ENCODE measurements at places on chromosomes 3 and 15.

DNA sequence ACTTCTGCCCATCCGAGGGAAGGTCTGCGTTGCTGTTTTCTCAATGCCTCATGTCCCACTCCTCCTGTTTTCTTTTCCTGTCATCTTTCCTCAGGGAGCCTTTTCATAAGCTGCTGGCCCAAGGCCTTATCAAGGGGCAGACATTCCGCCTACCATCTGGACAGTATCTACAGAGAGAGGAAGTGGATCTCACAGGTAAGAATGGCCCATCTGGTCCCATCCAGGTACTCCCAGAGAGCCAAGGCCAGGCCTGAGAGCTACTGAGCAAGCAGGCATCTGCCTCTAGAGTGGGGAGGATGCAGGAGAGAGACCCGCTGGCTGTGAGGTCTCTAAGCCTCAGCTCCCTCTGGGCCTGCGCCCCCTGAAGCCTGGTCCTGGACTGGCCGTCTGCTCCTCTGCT, 81.5 kb upstream of the LIMD1 start:
- DNase-seq, result no peak

DNA sequence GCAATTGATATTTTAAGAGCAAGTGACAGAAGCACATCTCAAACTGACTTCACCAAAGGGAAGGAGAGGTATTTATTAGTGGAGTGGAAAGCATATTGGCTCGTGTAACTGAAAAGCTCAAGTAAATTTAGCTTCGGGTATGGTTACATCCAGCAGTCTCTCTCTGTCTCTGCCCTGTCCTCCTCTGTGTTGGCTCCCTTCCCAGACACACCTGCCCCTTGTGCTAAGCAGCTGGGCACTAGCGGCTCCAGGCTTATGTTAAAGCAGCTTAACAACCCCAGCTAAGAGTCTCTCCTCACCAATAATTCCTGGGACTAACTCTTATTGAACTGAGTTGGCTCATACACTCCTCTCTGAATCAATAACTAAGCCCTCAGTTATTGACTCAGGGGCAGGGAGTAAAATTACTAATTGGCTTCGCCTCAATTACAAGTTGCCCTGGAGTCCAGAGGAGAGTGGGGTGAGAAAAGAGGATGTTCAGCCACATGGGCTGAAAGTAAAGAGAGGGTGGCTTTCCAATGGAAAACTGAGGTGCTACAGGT, 12.8 kb upstream of the SH3BP5 start:
- DNase-seq, result no peak

GRCh38 chr3:133469140-133469731, 69.4 kb downstream of the BFSP2 start:
- no peak for DNase-seq

GRCh38 chr15:98734466-98735199, 86.3 kb downstream of the IGF1R start:
- no peak for DNase-seq

DNA sequence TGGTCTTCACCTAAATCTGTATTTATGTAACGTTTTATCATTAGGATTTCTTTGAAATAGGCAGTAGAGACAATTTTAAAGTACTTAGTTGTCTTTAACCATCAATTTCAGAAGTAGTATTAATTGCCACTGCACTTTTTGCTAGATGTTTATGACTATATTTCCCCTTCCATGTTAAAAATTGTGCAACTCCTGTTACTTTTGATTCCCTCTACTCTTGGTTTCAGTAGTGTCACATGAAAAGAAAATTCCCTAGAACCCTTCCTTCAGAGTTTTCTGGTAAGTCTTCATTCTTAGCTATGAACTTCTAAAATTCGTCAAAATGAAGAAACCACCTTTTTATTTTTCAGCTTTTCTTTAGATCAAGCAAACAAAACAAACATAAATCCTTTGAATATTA, 7.1 kb downstream of the PIAS1 start:
- no peak for DNase-seq

DNA sequence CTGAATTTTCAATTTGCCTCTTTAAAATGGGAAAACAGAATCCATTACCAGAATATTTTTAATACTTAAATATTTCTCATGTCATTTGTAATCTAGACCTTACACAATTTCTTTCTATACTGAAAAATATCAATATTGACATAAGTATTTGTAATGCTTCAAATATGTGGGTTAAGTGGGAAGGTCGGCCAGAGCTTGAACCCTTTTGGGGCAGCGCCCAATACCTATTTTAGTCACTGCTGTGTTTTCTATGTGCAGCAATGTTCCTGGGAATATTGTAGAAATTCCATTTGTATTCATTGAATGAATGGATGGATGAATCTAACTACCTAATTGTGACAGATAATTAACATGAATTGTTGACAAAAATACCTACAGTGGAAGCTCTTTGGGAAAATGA, 459.7 kb upstream of the ZNF717 start:
- DNase-seq, result no peak

DNA sequence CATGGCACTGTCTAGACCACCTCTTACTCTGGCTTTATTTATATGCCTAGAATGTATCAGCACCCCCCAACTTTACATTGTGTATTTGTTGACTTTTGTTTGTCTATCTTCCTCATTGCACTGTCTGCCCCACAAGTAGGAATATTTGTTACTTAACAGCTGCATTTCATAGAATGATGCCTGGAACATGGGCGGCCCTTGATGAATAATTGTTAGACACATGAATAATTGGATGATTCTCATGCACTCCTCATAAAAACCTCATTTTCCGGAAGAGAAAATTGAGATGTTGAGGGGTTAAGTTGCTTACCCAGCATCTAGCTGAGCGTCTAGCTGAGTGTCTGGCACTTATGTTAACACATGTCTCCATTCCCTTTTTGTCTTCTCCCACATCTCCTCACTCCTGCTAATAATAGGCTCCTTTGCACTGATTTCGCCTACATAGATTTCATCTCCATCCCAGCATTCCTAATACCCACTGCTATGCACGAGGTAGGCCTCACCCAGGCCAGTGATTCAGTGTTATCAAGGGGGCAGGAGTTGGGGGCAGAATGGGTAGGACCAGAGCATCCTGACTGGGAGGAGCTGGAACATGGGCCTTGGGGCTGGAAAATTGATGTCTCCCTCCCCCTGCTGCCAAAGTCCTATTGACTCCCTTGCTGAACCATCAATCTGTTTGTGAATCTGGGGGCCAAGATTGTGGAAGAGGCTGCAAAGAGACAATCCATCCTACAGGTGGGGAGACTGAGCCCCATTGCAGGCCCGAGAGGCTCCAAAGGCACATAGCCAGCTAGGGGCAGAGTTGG, 7.8 kb upstream of the WNT7A start:
- no peak for DNase-seq

- DNase-seq, result no peak
These were observed 10.1 kb downstream of the UACA start for GRCh38 chr15:70753101-70753829.

DNA sequence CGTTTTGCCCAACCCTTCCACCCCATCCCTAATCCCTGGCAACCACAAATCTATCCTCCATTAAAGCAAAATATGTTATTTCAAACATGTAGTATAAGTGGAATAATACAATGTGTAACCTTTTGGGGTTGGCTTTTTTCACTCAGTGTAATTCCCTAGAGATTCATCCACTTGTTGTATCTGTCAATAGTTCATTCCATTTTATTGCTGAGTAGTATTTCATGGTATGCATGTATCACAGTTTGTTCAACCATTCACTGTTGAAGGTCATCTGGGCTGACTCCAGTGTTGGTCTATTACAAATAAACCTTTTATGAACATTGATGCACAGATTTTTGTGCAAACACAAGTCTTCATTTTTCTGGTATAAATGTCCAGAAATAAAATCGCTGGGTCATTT, 38.8 kb downstream of the BSN start:
- DNase-seq, result peak; percentile 24

- DNase-seq, result peak; percentile 96
These were observed 2.6 kb upstream of the PLOD2 start for GRCh38 chr3:146163584-146163983.

DNA sequence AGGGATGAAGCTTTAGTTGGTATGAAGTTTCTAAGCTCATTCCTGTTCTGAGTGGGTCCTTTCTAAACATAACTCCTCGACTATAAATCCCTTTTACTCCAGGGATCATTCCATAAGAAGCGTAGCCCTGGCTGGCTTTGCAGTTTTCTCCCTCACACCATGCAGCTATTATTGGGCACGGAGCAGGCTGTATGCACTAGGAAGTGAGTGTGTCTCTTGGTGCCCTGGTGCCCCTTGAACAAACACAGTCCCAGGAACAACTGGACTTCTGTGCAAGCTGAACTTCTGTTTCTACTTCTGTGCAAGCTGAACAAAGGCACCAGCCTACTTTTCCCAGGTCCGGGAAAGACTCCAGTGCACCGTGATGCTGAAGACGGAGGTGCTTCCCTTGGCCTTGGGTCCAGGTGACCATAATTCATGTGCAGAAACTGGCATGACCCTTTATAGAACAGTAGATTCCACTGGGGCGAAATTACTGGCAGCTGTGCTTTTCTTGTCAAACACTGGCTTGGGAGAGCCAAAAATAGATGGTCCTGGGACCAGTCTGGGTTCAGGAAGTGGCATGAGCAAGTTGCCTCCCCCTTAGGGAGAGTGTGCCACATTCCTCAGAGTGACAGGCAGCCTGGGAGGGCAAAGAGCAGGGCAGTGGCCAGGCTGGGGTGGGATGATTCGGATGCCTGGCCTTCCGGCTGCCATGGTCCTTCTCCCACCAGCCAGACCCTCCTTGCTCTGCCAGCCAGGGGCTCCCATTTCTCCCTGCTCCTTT, 127.2 kb downstream of the SLCO3A1 start:
- DNase-seq, result no peak

GRCh38 chr3:62653796-62654195, 221.4 kb downstream of the CADPS start:
- DNase-seq, result peak; percentile 6

- DNase-seq, result no peak
These were observed 10.3 kb upstream of the RYK start for GRCh38 chr3:134260987-134261386.

GRCh38 chr3:183823963-183824362, 1.4 kb downstream of the MAP6D1 start:
- DNase-seq, result no peak

GRCh38 chr15:29035336-29036285, 149.8 kb downstream of the APBA2 start:
- DNase-seq, result no peak

GRCh38 chr3:184765730-184766074, 46.3 kb upstream of the VPS8 start:
- DNase-seq, result no peak

DNA sequence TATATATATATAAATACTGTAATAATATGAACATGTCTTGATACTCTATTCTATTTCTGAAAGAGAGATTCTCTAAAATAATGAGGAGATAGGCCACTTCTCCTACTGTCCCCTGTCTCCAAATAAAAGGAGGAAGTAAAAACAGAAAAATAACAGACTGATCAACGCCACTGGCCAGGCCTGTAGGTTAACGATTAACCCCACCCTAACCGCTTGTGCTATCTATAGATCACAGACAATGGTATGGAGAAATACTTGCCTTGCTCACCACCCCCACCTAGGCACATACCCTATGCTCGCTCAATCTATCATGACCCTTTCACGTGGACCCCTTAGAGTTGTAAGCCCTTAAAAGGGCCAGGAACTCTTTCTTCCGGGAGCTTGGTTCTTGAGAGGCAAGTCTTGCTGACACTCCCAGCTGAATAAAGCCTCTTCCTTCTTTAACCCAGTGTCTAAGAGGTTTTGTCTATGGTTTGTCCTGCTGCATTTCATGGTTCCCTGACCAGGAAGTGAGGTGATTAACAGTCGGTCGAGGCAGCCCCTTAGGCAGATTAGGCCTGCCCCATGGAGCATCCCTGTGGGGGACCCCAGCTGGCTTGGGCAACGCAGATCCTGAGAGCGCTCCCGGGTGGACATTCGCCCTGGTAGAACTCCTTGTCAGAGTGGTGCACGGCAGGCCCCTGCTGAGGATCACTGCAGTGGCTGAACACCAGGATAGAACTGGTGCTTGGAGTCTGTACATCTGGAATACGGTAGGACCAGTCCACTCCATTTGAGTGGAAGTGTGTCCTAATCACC, 521.8 kb upstream of the CNTN3 start:
- DNase-seq, result no peak

DNA sequence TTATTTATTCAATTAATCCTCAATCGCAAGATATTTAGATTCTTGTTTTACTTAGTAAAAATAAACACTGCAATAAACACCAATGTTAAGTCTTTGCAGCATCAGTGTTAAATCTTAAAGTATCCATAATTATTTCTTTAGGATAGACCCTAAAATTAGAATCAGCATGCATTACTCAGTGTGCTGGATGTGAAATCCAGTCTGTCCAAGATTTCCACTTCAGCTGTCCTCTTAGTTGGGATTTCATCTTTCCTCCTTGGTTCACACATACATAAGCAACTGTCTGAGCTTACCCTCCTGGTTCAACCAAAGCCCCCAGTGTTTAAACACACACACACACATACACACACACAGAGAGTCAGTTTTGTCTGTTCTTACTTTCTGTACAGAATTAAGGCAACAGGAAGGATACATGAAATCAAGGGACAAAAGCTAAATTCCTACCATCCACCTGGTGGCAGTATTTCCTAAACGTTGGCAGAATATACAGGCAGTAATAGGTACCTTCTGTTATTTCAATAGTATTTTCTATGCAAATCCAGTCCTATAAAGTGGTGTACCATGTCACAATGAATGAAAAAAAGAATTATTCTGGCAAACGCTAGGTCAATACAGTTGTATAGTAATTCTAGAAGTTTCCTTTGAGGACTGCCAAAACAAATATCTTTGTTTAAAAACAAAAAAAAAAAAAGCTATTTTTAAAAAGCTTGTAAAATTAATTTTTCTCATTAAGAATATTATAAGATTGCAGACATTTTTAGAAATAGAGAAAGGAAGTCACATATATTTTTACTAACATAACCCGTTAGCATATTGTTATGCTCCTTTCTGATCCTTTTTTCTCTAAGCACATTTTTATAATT, 27.3 kb upstream of the DMXL2 start:
- DNase-seq, result peak; percentile 28

- no peak for DNase-seq
These were observed 70.7 kb downstream of the SLC12A8 start for GRCh38 chr3:125141596-125142419.

- DNase-seq, result no peak
These were observed 7.5 kb upstream of the ALCAM start for GRCh38 chr3:105359098-105359762.

GRCh38 chr15:85649372-85649771, 145.4 kb downstream of the KLHL25 start:
- DNase-seq, result no peak

Measured in fibroblast of skin of left biceps (primary cell).